ENCODE measurements at places on chromosomes 5 and 9. TPM values are rescaled to one million over a fixed set of nuclear protein-coding genes. Genes with fewer than 3 reads are reported as not detected.

- no peaks in the 10 kb centered on the region for H3K27me3 ChIP-seq
- peaks cover 33% of the 10 kb centered on the region for H3K4me1 ChIP-seq
- DNase-seq = peak; percentile 75
- no peak overlapping the region for H3K4me3 ChIP-seq
- H3K36me3 ChIP-seq = no peaks in the 10 kb centered on the region
- no peak overlapping the region for H3K27ac ChIP-seq
Measured at GRCh38 chr9:91178281-91179236, 183.2 kb downstream of the AUH start.

GRCh38 chr9:94932652-94933510 is 206.4 kb downstream of the AOPEP start:
- H3K36me3 ChIP-seq = no peaks in the 10 kb centered on the region
- H3K27ac ChIP-seq = no peak overlapping the region
- DNase-seq = no peak
- no peak overlapping the region for H3K4me3 ChIP-seq

GRCh38 chr9:19495186-19496028 is 86.6 kb downstream of the ACER2 start:
- H3K4me3 ChIP-seq = no peak overlapping the region
- H3K27me3 ChIP-seq = no peaks in the 10 kb centered on the region
- H3K27ac ChIP-seq = no peak overlapping the region
- H3K36me3 ChIP-seq = no peaks in the 10 kb centered on the region

The TMEFF1 gene
- 0.13 TPM for total RNA-seq

All from spleen (tissue), 13 donors.